Stimulated activated CD4-positive, alpha-beta T cell treated with anti-CD3 and anti-CD28 coated beads, Interleukin-1b, Interleukin-23, amount 100 ng/mL, for 48 hours (primary cell): ENCODE measurements at places on chromosomes 1 and 21.

DNA sequence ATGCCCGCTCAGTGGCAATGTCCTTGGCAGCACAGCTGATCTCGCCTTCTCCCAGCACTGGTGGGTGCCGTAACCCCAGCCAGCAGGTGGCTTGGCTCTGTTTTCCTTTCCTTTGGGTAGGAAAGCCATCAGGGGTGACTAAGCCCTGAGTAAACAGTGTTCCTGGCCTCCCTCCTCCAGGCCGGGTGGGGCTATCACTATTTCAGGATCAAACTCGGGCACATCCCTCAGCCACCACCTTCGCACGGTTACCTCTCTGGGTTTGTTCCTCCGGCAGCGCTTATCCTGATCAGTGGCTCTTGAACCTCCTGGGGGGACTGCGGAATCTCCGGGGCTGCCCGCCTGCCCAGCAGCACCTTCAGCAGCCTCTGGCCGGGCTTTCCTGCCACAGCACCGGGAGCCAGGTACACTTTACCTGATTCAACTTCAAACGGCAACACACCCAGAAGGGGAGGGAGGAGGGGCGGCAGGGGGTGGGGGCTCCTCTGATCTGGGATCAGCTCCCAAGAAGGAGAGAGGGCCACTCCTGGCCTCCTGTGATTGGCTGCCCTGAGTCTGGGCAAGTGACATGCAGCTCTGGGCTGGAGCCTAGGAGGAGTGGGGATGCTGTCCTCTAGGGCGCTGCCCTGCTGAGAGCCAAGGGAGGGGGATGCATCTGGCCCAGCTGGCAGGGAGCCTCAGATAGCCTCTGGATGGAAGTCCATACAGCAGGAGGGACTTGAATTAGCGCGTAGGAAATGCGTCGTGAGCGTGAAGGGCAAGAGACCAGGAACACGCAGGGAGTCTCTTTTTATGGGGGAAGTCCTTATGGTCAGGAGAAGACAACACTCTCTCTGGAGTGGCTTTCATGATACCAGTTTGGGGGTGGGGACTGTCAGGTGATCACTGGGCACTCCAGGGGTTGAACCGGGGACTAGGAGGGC is at the start of gene ASCL5:
Gene ASCL5, minus strand, starts transcription at position 353 of the 923 bp plus-strand sequence. CDS start 11,812 bp downstream, outside the sequence.
- DNase-seq: no peak

GRCh38 chr1:210361665-210362064 is 33.0 kb downstream of the HHAT start:
- no peak for DNase-seq

- no peak for DNase-seq
These were observed 138.2 kb upstream of the HMGB4 start for GRCh38 chr1:33725556-33726160.

DNA sequence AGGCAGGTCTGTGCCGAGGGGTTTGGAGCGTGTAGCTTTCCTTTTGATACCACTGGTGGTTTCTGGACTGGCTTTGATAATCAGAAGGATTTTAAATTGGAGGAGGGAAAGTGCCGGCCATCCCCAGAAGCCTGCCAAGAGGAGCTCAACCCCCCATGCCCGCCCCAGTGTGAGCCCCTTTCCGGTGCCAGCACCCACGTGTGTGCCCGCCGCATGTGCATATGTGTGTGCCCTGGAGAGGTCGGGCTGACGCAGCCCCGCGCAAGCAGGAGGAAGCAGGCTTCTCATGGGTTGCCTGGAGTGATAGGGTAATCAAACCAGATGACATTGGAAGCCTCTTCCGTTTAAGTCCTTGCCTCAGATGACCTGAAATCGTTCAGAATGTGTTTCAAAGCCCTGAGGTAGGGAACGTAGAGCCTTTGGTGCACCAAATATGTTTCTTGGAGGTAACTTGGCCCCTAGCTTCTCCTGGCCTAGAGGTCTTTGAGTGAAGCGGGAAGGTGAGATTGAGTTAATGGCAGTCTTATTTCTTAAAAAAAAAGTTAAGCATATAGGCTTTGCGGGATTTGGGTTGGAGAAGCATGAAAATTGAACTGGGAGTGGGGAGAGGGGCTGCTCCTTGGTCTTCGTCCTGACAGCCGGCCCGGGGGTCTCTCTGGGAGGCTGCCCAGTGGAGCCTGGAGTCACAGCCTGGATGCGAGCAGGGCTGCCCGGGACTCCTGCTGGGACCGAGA is 34.1 kb upstream of the ARHGEF16 start:
- no peak for DNase-seq

GRCh38 chr1:224482619-224483018 is 48.0 kb upstream of the WDR26 start:
- no peak for DNase-seq

GRCh38 chr21:42721341-42721824 is 68.0 kb downstream of the PDE9A start:
- no peak for DNase-seq

DNA sequence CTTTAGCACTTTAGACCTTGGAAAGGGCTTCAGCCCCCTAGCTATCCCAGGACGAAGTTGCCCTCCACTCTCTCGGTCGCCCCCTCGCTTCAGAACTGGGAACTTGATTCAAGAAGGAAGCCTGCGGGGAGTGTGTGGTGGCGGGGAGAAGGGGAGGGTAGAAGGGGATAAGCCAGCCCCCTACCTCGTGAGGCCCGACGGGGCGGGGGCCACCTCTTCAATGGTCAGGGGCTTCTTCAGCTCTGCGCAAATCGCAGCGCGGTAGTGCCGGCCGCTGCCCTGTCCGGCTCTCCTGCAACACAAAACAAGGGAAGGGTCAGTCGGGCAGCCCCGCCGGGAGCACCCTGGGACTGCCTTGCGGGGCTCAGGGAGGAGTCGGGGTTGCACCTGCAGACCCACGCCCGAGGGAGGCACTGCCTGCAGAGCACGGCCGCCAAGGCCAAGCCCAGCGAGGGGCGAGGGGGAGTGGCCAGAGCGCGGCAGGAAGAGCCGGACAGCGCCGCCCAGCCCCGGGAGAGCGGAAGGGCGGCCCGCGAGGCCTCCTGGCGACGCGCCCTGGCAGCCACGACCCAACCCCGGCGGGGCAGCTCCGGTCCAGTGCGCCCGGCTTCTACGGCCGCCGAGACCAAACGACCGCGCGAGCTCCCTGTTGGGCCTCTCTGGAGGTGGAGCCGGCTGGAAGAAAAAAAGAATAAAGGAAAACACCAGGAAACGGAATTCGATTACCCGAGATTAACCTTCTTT is 56.2 kb upstream of the RASAL2 start:
- no peak for DNase-seq

GRCh38 chr1:7691576-7691975 is 79.5 kb upstream of the VAMP3 start:
- DNase-seq: no peak

- no peak for DNase-seq
These were observed 2.8 kb downstream of the CLDN19 start for GRCh38 chr1:42737257-42737656.

GRCh38 chr1:27935721-27936120 is 921 bp downstream of the SMPDL3B start:
- DNase-seq: no peak

DNA sequence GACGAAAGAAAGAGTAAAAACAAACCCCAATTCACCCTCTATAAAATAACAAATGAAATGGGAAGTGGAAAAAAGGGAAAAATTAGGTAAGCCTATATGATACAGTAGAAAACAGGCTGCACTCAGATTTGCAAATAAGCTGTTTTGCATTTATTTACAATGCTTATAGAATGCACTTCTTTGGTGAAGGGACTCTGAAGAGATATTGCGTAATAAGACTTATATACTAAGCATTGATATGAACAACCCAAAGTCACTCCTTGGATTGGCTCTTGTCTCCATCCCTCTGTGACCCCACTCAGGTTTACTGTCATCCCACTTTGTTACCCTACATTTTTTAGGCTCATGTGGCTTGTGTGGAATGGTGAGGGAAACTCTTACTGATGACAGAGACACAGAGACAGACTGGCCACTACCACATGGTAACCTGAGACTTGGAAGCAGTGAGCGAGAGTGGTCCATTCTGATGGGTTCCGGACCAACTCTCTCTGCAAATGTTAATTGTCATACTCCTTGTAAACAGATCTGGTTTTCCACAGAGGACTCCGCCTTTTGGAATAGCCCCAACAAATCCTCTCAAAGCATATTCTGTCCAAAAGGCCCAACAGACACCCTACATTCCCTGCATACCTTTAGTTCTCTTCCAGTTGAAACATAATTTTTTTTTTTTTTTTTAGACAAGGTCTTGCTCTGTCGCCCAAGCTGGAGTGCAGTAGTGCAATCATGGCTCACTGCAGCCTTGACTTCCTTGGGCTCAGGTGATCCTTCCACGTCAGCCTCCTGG is 11.0 kb downstream of the GSTM5 start:
- no peak for DNase-seq

DNA sequence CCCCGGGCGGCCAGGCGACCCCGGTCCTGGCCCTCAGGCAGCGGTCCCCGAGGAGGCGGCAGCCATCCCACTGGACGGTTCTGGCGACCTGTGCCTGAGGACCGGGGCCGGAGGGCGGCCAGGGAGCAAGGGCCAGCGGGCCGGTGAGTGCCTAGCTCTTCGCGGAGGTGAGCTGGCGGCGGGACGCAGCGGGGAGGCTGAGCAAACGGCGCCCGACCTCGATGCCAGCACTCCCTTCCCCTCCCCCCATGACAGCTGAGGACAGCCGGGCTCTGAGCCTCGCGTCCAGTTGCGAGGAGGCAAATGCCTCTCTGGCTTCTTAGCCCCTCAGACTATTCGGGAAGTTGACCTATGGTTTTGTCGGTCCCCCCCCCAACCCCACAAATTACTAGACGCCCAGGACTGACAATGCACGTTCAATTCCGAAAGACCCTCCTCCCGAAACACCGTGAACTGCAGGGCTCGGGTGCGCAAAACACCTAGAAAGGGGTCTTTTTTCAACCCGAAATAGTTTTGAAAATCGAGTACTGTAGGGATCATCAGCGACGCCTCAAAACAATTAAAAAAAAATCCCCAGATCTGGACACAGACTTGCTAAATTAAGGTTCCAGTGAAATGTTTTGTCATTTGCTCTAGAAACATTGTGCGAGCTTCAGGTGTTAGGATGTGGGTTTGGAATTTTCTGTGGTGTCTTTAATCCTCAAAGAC is 8.3 kb downstream of the CDKN2C start:
- no peak for DNase-seq

- no peak for DNase-seq
These were observed 123.1 kb downstream of the AKT3 start for GRCh38 chr1:243726806-243727502.

GRCh38 chr1:1942753-1943656 is 23.9 kb upstream of the TMEM52 start:
- no peak for DNase-seq

DNA sequence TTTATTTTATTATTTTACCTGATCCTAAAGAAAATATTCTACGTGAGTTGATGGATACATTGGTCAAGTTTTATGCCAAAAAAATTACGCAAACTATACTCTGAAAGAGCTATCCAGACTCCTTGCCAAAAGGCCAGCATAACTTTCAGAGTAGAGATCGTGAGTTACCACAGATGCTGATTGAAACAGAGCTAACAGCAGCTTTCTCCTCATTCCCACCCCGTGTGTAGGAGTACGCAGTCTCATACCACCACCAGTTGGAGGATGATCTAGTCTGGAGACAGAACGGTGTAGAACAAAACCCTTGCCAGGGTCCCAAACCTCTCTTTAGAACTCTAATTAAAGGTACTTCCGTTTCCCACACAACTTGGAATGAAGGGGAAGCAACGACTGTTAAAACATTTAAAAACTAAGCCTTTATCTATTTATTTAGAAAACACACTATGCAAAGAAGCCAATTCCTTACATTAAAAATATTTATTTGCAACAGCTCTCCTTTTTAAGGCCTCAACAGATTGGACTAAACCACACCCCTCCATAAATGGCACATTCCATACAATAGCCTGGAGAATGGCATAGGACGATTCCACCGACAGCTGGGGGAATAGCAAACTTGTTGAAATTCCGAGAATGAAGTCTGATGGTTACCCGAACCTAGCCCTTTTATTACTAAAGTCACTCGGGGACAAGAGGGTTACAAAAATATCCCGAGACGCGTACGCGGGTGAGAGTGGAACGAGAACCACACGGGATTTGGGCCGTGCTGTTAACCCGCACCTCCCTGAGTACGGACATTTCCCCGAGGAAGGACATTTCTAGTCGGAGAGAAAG is 1.4 kb downstream of the NUCKS1 start:
- DNase-seq: peak; percentile 65

GRCh38 chr1:109084563-109085517 is 5.7 kb upstream of the TMEM167B start:
- DNase-seq: no peak

DNA sequence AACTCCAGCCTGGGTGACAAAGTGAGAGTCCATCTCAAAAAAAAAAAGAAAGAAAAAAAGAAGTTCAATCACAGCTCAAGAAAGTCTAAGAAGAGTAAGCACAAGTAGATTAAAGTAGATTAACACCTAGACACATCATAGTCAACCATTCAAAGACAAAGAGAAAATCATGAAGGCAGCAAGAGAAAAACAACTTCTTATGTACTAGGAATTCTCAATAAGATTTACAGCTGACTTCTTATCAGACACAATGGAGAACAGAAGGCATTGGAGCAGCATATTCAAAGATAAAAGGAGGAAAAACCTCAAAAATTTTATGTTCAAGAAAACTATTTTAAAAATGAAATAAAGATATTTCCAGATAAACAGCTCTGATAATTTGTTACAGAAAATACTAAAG is 147.3 kb downstream of the LBR start:
- DNase-seq: no peak

GRCh38 chr1:248758352-248758751 is 2.8 kb upstream of the LYPD8 start:
- no peak for DNase-seq

DNA sequence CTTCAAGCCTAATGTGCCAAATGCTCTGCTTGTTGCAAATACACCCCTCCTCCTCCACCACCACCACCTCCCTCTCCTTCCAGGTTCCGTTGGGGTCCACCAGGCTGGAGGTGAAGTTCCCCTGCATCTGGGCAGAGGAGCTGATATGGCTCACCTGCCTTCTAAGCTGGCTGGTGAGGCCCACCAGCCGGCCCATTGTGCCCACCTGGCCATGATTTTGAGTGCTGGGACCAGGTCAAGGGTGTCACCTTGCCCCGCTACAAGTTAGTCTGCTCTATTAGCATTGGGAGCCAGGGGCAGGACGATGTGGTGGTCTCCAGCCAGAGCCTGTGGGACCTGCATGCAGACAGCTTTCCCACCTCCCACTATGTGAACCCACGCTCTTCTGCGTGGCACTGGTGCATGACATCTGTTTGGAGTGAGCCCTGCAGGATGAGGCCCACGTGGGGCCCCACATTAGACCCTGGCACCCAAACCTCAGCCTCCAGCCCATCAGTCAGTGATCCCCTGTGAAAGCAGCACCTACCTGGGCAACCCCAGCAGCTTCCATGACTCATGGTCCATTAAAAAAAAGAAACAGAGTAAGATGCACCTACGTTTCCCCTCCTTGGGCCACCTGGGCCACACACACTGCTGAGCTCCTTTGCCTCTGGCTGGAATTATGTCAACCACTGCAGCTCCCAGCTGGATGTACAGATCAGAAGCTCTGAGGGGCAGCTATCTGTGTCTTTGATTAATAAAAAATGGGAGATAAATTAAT is 15.6 kb upstream of the CDCP2 start:
- no peak for DNase-seq

- DNase-seq: no peak
These were observed 8.0 kb upstream of the PLXNA2 start for GRCh38 chr1:208251911-208252835.
